Activated CD4-positive, alpha-beta T cell treated with anti-CD3 and anti-CD28 coated beads, Interleukin-2, amount 50 U/mL, for 48 hours (primary cell): ENCODE measurements at places on chromosomes 2 and 18.

DNA sequence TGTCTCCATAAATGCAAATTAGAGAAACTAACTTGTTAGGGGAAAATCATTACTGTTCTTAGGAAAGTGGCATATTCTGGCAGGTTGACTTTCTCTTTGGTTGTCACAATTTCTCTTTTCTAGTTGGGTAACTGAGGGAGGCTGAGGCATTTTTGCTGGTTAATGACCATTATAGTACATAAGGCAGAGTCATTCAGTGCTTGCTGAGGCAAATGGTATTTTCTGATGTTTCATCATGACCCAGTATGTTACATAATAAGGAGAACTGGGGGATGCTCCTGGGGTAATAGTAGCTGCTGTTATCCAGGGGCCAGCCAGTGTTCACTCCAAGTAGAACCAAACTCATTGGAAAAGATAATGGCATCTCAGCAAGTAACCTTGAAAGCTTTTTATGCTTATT is 62.3 kb downstream of the ITGA6 start:
- DNase-seq, result no peak

DNA sequence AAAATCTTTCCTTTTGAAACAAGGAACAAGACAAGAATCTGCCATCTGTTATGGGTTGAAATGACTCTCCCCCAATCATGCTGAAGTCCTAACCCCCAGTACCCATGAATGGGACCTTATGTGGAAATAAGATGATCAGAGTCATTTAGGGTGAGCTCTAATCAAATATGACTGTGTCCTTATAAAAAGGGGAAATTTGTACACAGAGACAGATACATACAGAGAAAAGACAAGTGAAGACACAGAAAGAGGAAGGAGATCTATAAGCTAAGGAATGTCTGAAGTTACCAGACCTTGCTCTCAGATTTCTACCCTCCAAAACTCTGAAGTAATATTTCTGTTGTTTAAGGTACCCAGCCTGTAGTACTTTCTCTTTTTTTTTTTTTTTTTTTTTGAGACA is 15.7 kb downstream of the TGFBRAP1 start:
- no peak for DNase-seq

DNA sequence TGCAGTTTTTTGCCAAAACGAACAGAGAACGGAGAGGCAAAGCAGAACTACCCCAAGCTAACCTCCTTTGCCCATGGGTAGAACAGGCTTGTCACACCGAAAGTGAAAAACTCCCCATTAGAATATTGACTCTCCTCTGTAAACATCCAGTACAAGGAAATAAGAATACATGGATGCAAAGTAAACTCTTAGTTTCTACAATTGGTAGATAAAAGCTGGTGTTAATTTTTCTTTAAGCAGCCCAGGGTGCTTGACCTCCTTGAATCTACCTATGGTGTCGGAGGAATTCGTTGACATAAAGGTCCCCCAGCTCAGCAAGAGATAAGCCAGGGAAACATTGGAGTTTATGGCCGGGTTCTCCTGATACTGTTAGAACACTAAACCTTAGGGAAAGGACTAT is 48.4 kb upstream of the DSG1 start:
- no peak for DNase-seq

DNA sequence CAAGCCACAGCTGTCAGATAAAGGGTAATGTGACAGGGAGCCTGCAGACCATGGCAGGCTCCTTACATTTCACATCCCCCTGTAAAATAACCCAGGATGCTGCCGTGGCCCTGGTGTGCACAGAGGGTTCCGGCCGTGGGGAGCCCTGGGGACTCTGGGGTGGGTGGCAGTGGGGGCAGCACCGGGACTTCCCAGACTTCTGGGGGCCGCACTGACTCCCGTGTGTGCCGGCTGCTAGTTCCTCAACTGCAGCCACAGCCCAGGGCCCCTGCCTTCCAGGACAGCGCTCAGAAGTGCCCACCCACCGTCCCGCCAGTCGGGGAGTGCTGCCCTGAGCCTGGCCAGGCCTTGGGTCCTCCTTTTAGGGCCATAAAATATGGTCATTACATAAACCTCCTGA is 56.5 kb downstream of the CIB4 start:
- DNase-seq, result no peak

GRCh38 chr2:226788881-226789490 is 10.6 kb downstream of the IRS1 start:
- no peak for DNase-seq

- DNase-seq, result no peak
Observed at GRCh38 chr2:50749216-50749615, 282.7 kb downstream of the NRXN1 start.

- no peak for DNase-seq
Observed at GRCh38 chr18:5720132-5720531, 175.2 kb downstream of the TMEM200C start.

DNA sequence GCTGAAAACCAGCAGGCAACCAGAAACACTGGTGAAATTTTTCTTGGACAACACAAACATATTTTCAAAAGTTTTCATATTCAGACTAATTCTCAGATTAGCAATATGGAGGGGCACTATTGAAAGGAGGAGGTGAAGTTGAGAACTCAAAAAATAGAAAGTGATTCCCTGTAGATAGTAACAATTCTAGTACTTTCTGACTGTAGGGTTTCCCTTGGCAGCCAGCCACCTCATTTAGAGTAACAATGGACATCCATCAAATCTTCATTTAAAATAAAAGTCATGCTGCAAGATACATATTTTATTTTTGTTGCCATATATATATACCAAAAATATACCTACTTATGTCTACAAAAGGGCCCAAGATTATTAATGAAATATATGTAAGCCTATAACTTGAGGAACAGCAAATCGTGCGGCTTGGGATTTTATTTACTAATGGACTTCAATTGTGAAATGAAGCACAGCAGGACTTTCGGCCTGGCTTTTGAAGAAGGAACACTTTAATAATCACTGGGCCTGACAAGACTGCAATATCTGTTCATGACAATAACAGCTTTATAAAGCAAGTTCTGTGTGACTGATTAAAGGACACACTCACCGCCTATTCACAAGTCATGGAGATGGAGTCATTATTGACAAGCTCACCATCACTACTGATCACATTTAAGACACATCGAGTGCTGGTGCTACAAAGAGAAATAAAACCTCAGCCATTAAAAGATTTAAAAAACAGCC is 6.8 kb upstream of the NR4A2 start:
- DNase-seq, result no peak

- DNase-seq, result no peak
Observed at GRCh38 chr2:42031281-42032223, 16.3 kb upstream of the PKDCC start.

GRCh38 chr2:13858626-13859025 is 773.9 kb upstream of the LRATD1 start:
- no peak for DNase-seq
